H1 (cell line): ENCODE measurements at places on chromosomes 5 and 9. TPM values are rescaled to one million over a fixed set of nuclear protein-coding genes. Genes with fewer than 3 reads are reported as not detected.

Gene ACTBL2
- not detected in 2 replicates for total RNA-seq

Gene PCDHB4
- total RNA-seq: 1.4 and 1.5 TPM in 2 replicates

Gene ASTN2
- total RNA-seq: 13.7 and 14.8 TPM in 2 replicates

Gene PHYHD1
- total RNA-seq: 14.1 and 18.1 TPM in 2 replicates

Gene EIF4EBP3
- total RNA-seq: 8.9 and 11.7 TPM in 2 replicates
